ENCODE measurements at places on chromosomes 13 and 19. TPM values are rescaled to one million over a fixed set of nuclear protein-coding genes. Genes with fewer than 3 reads are reported as not detected.

DNA sequence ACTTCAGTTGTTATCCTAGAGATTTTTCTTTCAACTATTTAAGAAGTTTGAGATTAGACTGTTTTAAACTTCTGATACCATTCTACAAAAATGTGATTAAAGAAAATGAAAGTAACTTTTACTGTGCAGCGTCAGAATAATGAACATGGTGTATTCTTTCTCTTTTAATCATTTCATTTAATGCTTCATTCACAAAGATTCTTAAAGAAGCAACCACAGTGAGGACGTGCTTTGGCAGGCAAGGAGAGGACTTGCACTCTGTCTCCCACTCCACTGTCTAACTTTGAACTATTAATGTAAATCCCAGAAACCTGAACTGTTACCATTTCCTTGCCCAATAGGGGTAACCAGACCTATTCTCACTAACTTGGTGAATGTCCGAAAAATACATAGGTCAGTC, 137.0 kb downstream of the KCNRG start:
- no peaks in the 10 kb centered on the region for H3K27me3 ChIP-seq
- no peaks in the 10 kb centered on the region for H3K4me1 ChIP-seq
- no peak for DNase-seq
- H3K36me3 ChIP-seq = no peaks in the 10 kb centered on the region

CYTH2 gene
- total RNA-seq = 75.3 TPM

GRCh38 chr19:55071129-55071502, 4.6 kb upstream of the EPS8L1 start:
- peak overlapping the region; percentile 35 for H3K4me3 ChIP-seq
- H3K4me1 ChIP-seq = peaks cover 37% of the 10 kb centered on the region
- H3K27ac ChIP-seq = peak overlapping the region; percentile 27
- no peaks in the 10 kb centered on the region for H3K36me3 ChIP-seq

GRCh38 chr19:4951656-4952055, 17.3 kb upstream of the KDM4B start:
- no peaks in the 10 kb centered on the region for H3K27me3 ChIP-seq
- no peak overlapping the region for H3K4me3 ChIP-seq
- H3K36me3 ChIP-seq = peaks cover 43% of the 10 kb centered on the region
- no peak overlapping the region for H3K27ac ChIP-seq
- DNase-seq = no peak
- no peaks in the 10 kb centered on the region for H3K4me1 ChIP-seq

DNA sequence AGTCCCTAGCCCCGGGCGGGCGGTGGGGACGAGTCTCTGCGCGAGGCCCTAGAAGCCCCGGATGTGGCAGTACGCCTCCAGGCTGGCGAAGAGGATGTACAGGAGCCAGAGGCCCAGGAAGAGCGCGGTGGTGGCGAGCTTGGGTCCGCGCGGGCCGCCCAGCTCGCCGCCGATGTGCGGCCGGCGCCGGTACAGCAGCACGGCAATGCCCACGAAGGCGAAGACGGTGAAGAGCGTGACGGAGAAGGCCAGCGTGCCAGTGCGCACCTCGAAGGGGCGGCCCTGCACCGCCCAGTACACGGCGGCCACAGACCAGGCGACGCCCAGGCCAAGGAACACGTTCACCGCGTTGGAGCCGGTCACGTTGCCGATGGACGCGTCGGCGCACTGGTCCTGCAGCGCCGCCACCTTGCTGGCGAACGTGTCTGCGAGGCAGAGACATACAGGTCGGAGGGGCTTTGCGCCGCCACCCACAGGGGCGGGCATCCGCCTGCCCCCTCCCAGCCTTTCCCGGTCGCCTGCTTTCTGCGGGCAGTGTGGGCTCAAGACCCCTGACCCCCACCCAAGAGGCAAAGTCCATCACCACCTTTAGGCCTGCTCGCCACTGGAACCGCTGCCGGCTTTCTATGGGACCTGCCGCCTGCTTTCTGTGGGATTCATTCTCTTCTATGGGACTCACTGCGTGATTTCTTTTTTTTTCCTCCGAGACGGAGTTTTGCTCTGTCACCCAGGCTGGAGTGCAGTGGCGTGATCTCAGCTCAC, 10.9 kb upstream of the MEIS3 start:
- no peaks in the 10 kb centered on the region for H3K36me3 ChIP-seq
- no peak overlapping the region for H3K4me3 ChIP-seq
- no peak for DNase-seq
- H3K4me1 ChIP-seq = peaks cover 37% of the 10 kb centered on the region

All from HCT116 (cell line).